ENCODE measurements at places on chromosomes 7 and 10.

- no peak for DNase-seq
Measured at GRCh38 chr10:130337696-130338635, 201.8 kb downstream of the GLRX3 start.

DNA sequence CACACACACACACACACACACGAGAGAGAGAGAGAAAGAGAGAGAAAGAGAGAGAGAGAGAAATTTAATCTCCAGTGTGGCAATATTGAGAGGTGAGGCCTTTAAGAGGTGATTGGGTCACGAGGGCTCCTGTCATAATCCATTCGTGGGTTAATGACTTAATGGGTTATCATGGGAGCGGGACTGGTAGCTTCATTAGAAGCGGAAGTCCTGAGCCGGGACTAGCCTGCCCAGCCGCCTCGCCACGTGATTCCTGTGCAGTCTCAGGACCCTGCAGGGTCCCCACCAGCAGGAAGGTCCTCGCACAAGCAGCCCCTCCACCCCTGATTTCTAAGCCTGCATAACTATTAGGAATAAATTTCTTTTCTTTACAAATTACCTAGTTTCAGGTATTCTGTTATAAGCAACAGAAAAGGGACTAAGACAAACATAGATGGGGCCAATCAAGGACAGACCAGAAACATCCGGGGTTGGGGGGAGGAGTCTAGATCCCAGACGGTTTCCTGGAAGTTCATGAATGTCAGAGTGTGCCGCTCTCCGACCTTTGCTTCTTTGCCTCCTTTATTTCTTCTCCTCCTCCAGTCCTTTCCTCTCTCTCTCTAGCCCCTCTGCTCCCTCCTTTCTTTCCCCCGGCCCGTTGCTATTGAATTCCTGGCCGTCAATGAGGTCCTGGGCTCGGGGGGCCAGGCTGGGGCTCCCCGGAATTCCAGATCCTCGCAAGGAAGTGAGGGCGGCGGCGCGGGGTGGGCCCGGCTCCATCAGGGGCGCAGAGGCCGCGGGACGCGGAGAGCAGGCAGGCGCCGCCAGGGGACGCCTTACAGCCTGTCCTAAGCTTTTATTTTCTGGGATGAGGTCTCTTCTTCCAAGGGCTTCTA, 146.8 kb downstream of the CYP26A1 start:
- DNase-seq, result no peak

- DNase-seq, result no peak
Measured at GRCh38 chr7:84939888-84940287, 247.0 kb downstream of the SEMA3D start.

GRCh38 chr7:79091011-79091410, 362.5 kb downstream of the MAGI2 start:
- DNase-seq, result no peak
